ENCODE measurements at places on chromosomes 6 and 20. TPM values are rescaled to one million over a fixed set of nuclear protein-coding genes. Genes with fewer than 3 reads are reported as not detected.

GRCh38 chr6:12939314-12939713, 222.7 kb downstream of the PHACTR1 start:
- DNase-seq: no peak

GRCh38 chr20:35963878-35964277, 4.5 kb upstream of the CNBD2 start:
- DNase-seq: no peak

Gene LY6G5C
- polyA plus RNA-seq: 2.6 TPM

Gene CGAS
- 1.0 TPM for polyA plus RNA-seq

GRCh38 chr6:141349710-141350109, 783.0 kb upstream of the GJE1 start:
- DNase-seq: no peak

DNA sequence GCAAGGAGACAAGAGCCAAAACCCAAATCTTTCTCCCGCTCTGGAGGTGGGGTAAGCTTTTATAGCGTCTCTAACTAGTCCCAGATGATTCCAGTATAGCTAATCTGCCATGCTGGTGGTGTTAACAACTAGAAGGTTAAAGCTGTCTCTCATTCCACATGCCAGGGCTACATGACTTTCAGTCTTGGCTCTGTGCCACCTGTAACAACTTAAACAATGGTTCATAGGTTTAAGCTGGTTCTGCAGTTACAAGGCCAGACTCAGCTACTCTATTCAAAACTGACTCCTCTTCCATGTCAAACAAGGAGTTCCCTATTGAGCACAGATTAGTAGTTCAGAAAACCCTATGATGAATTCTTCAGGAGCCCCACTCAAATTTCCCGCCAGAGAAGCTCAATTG, 128.9 kb downstream of the ELOVL4 start:
- no peak for DNase-seq

GRCh38 chr20:58718121-58718563, 25.5 kb downstream of the NPEPL1 start:
- no peak for DNase-seq
